ENCODE measurements at places on chromosomes 16 and 17. TPM values are rescaled to one million over a fixed set of nuclear protein-coding genes. Genes with fewer than 3 reads are reported as not detected.

KRTAP4-3 gene
- total RNA-seq = not detected

DNA sequence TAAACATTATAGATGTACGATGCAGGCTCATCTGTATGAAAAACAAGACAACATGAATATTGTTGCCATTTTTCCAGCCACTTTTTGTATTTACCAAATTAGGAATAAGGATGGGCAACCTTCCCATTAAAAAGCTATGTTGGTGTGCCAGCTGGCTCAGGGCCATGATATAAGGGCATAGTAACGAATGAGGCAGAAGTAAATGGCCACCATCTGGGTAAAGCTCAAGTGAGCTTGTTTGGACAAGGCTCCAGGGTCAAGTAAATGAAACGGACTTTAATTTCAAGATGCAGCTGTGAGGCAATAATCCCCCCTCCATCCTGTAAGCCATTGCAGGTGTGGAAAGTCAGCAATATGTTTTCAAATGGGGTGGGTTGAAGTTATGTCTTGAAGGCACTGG is 930.9 kb upstream of the CDH8 start:
- no peak for DNase-seq

DNA sequence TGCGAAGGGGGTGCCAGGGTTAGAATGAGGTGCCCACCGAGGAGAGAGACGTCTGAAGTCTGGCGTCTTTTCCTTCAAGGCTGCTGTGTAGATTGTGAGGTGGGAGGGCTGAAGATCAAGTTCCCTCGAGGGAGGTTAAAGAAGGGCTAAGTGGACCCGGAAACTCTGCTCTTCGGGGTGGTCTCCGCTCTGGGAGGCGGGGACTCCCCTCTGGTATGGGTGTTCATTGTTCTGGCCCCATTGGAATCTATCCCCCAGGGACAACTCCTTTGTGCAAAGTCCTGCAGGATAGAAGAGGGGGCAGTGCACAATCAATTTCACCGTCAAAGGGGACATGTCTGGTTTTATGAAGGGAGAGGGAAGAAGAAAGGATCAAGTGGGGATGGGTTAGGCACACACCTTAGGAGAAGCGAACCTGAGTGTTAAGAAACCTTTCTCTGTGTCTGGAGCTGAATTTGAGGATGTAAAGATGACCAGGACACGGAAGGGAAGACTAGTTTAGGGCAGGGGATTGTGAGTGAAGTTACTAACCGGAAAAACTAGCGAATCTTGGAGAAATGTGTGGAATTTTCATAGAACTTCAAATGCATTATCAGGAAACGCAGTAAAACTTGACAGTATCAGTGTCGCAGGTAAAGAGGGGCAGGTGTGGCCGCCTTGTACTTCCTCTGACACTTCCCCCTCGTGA is 809 bp upstream of the RAB34 start:
- DNase-seq = no peak

DNA sequence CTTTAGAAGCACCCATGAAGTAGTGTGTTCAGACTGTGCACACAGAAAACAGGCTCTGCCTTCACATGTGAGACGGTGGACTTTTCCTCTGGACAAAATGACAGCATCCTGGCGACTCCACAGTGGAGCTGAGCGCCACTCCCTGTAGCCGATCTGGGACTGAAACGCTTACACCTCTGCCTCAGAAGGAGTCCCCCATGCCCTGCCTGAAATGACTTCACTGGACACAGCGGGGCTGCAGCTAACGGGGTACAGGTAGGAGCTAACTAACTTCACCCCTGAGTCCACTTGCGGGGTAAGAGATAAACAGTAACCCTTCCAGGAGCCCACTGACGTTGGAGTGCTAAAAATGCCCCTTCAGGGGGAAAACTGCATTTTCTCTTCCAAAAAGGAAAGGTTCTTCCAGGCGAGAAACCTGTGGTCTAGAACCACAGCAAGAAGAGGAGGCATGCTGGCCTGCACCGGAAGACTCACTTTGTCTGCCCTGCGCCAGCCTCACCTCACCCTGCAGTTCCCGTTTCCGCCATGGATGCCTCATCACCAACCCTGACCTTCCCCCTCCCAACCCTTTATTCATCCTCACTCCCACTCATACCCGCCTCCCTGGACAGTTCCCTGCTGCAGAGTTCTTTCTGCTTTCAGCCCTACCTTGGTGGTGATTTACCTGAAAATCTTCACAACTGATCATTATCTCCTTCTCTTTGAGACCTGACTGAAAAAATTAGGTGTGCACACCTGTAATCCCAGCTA is 19.4 kb upstream of the ENDOV start:
- DNase-seq = peak; percentile 73

GRCh38 chr17:17538417-17539391 is 42.5 kb upstream of the RASD1 start:
- DNase-seq = no peak

DNA sequence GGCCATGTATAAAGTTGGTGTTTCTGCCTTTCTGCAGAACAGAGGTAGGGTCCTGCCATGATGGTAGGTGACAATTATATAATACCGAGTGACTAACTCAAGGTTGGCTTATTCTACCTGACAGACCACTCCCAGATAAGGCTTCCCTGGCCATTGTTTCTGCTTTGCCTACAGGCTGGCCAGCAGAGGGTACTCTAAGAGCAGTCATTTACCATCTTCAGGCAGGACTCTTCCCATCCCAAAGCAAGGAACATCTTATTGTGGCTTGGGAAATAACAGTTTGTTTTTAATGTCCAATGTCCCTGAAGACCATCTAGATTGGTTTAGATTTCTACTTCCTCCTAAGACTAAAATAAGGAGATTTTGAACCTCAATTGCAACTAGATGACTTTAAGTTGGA is 74.1 kb downstream of the SNX11 start:
- peak; percentile 47 for DNase-seq

GRCh38 chr16:46743232-46743719 is 4.9 kb downstream of the MYLK3 start:
- DNase-seq = peak; percentile 64

DNA sequence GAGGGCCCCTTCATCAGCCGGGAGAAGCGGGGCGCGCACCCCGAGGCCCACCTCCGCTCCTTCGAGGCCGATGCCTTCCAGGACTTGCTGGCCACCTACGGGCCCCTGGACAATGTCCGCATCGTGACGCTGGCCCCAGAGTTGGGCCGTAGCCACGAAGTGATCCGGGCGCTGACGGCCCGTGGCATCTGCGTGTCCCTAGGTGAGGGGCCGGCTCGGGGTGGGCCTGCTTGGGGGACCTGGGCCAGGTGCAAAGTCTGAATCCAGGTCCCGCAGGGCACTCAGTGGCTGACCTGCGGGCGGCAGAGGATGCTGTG is 3.5 kb downstream of the CEMP1 start:
- DNase-seq = no peak

DNA sequence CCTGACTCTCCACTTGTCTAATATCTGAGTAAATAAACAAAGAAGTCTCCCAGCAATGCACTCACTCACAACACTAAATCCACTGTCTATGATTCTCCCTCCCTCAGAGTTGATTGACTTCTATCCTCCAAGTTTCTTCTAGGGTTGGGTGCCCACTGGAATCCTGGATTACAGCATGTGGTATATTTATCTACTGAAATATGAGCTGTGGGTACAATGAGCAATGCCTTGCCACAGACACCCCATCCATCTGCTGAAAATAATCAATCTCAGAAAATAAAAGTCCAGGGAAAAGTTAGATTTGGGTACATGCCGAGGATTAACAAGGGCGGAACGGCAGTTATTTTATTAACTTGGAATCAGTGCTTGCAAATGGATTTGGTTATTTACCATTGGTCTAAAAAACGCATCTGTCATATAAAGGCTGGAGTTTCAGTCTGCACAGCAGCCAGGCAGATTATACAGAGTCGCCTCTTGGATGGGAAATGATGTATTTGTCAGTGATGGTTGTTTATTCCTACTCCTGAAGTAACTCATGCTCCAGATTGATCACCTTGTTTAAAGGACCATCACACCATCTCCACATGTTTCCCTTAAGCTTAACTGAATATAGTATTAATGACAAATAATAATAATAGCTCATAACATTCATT is 193.9 kb upstream of the SOX9 start:
- no peak for DNase-seq

ZNF594 gene
- total RNA-seq = 0.73 TPM

MPV17L gene
- 1.7 TPM for total RNA-seq

CES3 gene
- 0.44 TPM for total RNA-seq

- no peak for DNase-seq
Observed at GRCh38 chr16:64738321-64738960, 383.4 kb downstream of the CDH11 start.

DNA sequence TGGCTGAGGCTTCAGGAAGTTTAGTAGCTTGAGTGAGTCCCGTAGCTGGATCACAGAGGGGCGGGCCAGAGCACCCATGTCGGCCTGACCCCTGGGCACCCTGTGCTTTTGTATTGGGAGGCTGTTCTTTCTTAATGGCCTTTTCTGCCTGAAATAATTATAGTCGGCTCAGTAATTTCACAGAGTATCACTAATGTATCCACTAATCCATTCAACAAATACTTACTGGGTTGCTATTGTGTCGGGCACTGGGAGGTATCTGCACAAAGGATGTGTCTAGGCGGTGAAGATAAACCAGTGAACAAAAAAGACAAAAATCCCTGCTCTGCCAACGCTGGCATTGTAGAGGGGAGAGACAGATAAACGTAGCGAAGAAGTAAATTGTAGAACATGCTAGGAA is 318.6 kb downstream of the FOXL1 start:
- DNase-seq = no peak

PRR29 gene
- 0.63 TPM for total RNA-seq

TSR1 gene
- 70.1 TPM for total RNA-seq

OR1F1 gene
- total RNA-seq = not detected

GRCh38 chr16:86836503-86837129 is 258.3 kb downstream of the FOXL1 start:
- DNase-seq = no peak

FOXL1 gene
- total RNA-seq = 0.15 TPM

CTRB2 gene
- not detected for total RNA-seq

DNA sequence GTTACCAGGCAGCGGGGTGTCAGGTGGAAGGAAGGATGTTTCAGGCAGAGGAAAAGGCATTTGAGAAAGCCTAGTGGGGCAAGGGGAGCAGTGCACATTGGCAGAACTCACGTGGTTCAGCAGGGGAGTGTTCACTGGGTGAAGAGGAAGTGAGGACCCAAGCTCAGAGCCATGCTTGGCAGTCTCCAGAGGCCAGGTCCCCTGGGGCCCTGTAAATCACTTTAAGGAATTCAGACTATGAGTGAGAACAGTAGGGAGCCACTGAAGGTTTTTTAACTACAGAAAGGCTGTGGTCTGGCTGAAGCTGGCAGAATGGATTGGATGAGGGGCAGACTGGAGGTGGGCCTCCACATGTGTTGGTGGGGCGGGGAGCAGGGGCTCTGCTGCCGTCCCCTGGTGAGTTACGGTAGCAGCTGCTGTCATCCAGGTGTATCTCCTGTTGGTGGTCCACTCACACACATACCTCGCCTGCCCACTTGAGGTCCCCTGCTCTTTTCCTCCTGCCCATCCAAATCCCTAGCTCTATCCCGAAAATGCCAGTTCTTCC is 5.1 kb downstream of the CLEC16A start:
- DNase-seq = peak; percentile 65

AGRP gene
- 1.1 TPM for total RNA-seq
